Suppressor macrophage treated with lipopolysaccharide for 4 hours (primary cell): ENCODE measurements at places on chromosomes 12 and 14.
A peak's percentile ranks its signal among the peaks of the same experiment; 100 is the strongest.

DNA sequence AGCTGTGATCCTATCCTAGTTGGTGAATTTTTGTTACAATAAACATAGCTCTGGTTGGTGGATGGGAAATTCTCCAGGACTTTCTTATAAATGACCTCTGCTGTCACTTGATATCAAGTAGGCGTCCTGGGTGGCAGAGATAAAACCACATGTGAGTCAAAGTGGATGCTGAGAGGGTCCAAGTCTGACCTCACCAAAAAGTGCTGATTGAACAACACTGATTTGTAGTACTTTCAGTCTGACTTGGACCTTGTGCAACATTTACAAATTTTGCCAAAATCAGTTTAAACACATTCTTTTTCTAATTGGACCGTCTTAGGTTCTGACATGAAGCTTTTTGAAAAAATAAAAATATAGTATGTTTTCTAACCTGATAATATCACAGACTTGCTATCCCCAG, 585.6 kb downstream of the GALC start:
- no peak for DNase-seq

DNA sequence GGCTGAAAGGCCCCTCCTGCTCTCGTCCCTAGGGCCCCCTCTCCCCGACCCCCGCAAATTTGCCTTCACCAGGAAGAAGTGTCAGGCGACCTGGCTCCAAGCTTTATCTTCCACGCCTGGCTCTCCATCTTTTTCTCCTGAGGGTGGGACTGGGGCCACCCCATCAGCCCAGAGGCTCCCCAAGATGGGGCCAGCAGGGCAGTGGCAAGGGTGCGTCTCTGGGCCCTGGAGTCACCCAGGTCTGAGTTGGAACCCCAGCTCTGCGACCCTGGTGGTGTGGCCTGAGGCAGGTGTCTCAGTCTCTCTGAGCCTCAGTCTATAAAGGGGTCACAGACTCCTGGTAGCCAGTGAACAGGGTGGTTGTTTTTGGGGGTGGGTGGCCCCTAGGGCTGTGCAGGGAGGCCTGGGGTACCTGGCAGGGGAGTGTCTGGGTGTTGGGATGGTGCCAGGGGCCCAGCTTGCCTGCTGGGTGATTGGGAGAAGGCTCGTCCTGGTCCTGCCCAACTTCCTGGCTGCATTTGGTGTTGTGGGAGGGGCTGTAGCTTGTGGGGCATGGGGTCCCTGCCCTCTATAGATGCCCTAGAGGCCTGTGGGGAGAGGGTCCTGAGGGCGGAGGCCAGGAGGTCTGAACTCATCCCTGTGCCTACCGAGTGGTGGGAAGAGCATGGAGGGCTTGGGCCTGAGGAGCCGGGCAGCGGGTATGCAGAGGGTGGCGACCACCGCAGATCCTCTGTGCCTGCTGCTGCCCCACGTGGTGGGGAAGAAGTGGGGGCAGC, 7.6 kb downstream of the KIF26A start:
- no peak for DNase-seq

DNA sequence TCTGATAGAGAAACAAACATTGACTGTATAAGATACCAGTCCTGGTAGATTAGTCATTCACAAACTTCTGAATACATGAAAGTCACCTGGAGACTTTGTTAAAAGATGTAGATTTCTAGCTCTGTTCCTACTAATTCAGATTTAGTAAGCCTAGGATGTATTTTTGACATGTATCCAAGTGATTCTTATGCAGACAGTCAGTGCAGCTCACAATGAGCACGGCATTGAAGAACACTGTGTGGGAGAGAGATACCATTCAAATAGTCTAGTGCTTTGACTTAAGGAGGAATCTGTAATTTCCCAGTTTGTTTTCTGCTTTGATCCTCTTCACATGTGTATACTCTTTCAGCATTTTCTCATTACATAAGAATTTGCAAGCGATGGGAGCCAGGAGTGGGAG, 68.7 kb upstream of the STXBP6 start:
- no peak for DNase-seq

DNA sequence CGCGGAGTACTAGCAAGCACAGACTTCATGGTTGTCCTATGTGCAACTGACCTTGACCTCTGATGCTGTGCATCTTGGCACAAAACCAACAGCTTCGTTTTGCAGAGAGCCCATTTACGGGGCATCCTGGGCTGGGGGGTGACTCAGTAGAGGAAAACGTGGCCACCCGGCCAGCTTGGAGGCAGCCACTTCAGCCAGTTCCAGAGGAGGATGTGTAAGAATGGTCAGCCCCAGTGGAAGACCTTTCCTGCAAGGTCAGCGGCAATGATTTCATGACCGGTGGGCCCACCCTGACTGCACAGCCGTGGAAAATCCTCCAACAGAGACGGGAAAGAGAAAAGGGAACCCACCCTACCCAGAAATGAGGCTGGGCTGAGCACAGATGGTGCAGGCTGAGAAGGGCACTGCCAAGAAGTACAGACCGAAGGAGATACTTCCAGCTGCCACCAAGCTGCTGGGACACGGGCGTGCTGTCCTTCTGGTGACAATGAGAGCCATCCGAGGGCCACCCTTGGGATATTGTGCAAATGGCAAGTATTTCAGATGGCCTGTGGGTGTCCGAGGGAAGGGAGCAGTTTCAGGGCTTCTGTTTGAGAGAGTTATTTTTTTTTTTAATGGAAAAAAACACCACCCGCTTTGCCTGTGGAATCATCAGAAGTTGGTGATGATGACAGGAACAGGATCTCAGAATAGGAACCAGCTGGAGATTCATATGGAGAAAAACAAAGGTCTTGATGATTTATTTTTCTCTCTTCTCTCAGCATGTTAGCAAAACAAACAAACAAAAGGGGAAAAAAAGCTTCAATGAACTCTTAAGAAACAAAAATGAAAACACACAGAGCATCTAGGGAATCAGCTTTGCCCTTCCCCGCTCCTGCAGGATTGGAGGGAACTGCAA, 120.2 kb upstream of the RFLNA start:
- no peak for DNase-seq

GRCh38 chr14:38578278-38578681, 322.4 kb upstream of the CLEC14A start:
- no peak for DNase-seq

GRCh38 chr12:104138797-104139152, 765 bp upstream of the NFYB start:
- DNase-seq, result no peak

GRCh38 chr14:23365732-23366425, 907 bp upstream of the EFS start:
- DNase-seq, result no peak

GRCh38 chr14:30698463-30698862, 76.3 kb downstream of the SCFD1 start:
- DNase-seq, result no peak

DNA sequence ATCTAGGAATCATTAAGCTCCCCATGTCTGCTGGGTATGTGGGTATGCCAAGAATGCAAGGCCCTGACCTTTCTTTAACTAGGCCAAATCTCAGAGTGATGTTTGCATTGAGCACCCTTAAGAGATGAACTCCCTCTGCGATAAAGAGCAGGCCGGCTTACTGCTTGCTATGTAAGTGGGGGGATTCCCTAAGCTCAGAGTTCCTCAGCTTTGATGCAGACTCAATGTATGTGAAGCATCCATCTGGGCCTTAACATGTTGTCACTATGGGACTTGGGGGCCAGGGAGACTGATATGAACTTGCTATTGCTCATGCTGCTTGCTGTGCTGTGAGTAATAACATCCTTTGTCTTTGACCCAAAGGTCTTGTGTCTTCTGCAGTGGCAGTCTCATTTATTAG, 149.7 kb downstream of the C12orf75 start:
- no peak for DNase-seq

DNA sequence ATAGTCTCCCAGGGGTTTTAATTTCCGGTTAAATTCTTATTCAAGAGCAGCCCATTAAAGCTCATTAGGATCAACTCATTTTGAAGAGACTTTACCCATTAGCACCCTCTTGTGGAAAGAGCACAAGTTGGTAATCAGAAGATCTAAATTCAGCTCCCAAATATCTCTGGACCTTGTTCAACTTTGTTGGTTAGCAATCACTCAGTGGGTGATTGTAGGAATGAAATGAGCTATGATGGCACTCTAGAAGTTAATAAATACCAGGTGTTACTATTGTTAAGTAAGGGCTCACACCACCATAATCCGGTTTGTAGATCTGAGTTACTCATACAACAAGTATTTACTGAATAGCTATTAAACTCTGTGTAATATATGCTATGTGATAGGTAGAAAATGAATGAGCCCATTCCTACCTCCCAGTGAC, 42.9 kb downstream of the TRIP11 start:
- DNase-seq, result peak; percentile 62

DNA sequence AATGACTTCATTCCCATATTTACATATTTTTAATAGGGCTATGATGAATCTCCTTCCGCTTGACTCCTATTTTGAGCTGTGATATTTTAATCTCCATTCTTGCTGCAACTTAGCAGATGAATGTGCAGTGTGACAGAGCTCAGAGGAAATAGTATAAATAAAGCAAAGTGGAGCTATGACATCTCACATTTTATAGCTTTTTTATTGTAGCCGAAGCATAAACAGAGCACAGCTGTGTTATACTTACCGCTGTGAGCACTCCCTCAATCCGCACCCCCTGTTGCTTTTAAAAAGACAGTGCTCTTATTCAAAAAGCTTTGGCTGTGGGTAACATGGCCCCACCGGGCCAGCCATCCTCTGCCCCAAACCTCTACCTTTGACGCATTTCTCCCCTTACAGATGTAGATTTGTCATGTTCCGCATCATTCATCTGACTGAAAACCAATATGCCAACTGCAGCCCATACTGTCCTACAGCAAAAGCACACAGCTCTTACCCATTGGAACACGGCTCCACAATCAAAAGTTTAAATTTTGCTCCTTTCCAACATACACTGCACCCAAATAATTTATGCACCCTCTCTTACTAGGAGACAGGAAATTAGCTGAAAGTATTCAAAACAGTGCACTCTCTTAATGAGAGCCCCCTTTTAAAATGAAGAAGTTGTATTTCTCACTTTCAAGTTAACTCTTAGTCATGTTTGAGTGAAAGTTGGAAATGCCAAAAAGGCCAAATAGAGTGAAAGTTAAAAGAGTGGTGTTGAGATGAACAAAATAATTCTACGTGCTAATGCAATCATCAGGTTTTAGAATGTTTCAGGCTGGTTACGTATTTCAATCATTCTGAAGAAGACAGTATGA, 429.3 kb upstream of the SOX5 start:
- no peak for DNase-seq

DNA sequence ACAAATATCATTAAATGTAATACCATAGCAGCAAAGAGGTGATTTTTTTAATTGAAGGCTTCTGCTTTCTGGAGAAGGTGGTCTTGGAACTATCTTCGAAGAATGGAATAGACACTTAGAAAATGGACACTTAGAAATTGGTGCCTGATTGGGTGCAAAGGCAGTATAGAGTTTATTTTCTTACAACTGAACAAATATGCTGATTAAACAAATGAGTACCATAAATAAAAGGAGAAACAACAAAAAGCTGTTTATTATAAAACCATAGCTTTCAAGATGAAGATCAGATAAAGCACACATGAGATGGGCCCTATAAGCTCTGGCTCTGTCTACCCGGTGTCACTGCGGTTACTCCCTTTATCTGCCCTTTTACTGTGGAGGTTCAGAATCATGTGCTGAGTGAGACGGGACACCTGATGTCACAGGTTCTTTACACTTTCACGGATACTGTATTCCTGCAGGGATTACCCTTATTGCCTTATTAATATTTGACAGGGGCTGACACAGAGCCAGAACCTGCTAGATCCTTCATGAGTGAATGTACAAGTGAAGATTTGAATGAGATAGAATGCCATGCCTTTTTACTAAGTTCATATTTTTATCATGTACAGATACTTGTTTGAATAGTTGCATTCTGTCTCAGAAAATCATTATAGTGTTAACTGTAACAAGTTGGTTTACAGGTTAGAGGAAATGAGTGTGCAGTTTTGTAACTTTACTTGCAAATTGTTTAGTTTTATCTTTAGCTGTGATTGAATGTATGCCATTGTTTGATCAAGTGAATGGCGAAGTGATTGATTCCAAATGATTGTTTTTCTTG, 477.5 kb upstream of the RGS6 start:
- no peak for DNase-seq

GRCh38 chr12:62977418-62977817, 42.5 kb upstream of the PPM1H start:
- no peak for DNase-seq

- no peak for DNase-seq
Observed at GRCh38 chr14:56100556-56100955, 17.7 kb upstream of the PELI2 start.

DNA sequence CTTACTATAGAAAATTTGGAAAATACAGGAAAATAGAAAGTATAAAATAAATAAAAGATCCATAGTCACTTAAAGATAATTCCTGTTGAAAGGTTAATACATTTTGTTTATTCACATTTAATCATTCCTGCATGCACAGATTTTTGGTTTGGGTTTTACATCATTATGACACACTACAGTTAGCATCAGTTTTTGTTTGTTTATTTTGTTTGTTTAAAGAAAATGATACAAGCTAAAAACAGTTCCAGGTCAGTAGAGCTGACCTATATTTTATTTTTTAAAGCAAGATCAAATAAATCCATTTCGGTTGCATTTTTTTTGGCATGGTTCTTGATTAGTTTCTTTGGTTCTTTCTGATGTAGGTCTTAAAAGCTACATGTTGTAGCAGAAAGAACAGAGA, 68.8 kb upstream of the CCDC91 start:
- DNase-seq, result no peak

DNA sequence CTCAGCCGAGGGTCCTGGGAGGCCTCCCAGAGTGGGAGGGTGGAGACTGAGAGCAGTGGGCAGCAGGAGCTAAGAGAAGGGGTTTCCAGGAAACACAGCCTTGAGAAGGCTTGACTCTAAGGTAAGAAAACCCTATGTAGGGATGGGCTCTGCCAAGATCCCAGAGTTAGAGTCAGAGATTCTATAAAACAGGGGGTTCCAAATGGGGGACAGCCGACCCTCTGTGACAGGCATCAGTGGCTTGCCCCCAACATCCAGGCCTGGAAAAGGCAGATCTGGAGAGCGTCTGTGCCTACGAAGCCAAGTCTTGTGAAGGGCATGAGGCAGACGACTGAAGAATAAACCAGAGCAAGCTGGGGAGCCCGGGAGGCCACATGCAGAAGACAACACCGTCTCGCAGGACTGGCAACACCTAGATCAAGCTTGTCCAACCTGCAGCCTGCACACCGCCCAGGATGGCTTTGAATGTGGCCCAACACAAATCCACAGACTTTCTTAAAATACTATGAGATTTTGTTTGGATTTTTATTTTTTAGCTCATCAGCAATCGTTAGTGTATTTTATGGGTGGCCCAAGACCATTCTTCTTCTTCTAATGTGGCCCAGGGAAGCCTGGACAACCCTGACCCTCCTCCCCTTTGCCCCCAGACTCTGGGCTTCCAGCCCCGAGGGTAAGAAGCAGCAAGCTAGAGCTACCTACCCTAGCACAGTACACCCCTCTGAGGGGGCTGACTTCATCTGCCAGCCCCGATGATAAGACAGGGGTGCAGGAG, 42.1 kb downstream of the PRMT8 start:
- DNase-seq, result no peak

- DNase-seq, result no peak
Observed at GRCh38 chr12:55922126-55922525, 5.6 kb downstream of the PYM1 start.

GRCh38 chr12:66066137-66066928, 64.2 kb downstream of the LLPH start:
- no peak for DNase-seq

GRCh38 chr12:26298785-26299621, 103.6 kb downstream of the SSPN start:
- DNase-seq, result peak; percentile 93
